Stimulated activated naive B cell treated with anti-CD40 and anti-IgM and Interleukin-4, amounts not matched to agents 10 μg/mL and 1 μg/mL and 100 μg/mL, for 72 hours (primary cell): ENCODE measurements at places on chromosomes 12 and 14.

DNA sequence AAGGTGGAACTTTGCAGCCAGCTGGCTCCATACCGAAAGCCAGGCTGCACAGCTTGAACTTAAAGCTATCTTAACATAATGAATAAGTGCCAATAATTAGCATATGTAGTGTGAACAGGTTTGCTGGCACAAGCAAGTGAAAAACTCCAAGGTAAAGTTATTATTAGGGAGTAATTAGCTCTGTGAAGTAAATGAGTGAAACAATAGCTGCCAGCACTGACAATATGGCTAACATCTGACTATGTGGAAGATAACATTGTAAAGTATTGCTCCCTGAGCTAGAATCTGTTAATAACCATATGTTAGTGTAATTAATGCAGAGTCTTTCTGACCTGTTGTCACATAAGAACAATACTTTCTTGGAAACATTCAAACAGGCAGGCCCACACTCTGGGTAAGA, 246.4 kb downstream of the SOX5 start:
- no peak for DNase-seq

DNA sequence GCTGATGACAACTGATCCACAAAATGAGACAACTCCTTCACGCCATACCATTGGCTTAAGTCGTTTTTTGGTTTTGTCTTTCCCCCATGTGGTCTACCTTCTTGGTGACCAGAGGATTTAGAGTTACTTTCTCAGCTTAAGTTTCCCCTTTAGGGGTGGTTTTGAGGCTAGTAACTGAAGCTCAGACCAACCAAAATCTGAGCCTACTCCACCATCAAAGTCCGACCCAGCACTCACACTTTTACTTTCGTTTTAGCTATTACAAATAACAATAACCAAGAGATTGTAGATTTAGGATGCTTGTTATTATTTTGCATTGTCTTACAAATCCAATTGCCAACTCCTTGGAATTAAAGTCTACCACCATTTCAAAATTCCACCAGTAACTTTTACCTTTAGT, 130.6 kb upstream of the MDM1 start:
- no peak for DNase-seq

GRCh38 chr14:26596543-26597061, 1.2 kb downstream of the NOVA1 start:
- no peak for DNase-seq

- DNase-seq, result no peak
Measured at GRCh38 chr12:64452559-64453329, 824 bp downstream of the TBK1 start.

- DNase-seq, result no peak
Measured at GRCh38 chr14:69682621-69683263, 71.3 kb downstream of the SUSD6 start.

DNA sequence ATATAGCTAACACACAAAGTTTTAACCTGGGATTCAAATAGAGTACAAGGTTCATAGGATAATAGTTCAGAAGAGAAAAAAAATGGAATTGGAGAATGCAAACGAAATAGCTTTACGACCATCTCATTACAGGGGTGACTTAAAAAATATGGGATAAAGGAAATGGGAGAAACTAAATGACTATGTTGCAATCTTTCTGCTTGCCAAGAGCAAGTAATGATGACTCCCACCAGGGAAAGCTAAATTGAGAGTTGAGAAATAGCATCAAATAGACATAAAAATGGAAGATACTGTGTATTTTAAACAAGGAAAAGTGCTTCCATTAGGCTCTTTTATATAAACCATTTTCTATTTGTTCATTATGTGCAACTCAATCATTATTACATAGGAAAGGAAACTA, 155.7 kb upstream of the ATXN7L3B start:
- no peak for DNase-seq

DNA sequence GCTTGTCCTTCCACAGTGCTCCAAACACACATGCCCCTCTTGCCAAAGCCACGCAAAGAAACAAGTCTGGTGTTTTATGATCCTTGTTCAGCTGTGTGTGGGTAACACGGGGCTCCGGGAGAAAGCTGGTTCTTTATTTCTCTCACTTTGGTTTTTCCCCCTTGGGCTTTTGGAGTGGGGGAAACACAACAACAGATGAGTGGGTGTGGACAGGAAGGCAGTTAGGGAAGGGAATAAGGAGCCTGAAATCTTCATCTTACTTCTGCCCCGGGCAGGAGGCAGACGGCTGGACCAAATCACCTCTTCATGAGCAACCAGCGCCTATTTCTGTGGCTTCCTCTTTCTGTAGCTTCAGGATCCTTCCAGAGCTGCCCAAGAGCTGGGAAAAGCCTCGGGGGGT, 218.5 kb downstream of the PHETA1 start:
- DNase-seq, result no peak

DNA sequence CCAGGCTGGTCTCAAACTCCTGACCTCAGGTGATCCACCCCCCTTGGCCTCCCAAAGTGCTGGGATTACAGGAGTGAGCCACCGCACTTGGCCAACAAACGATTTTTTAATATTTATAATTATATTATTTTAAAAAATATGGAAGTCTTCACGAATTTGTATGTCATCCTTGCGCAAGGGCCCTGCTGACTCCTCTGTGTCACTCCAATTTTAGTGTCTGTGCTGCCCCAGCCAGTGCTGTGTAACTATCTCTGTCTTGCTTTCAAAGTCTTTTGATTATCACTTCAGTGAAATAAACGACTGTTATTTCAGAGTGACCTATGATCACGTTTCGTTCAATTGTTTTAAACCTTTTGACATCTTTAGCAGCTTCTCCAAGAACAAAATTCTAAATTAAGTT, 13.1 kb upstream of the MMP17 start:
- no peak for DNase-seq

DNA sequence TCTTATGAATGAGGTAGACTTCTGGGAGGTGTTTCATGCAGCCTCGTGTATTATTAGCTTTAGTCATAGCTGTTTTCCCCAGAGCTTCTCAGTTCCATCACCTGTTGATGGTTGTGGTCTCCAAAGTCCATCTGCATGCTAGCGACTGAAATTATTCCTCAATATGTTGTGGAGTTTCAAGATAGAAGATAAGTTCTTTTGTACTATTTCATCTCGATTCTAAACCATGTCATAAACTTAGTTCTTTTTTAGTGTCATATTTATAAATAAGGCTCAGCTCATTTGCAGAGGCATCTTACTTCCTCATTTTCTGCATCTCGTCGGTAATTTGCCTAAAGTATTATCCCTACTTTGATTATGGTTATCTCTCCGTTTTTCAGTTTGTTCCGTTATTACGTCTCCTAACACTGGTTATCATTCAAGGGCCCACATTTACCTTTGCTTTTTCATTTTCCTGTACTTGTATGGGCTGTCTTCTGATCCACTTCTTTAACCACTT, 119.1 kb downstream of the ITPR2 start:
- DNase-seq, result no peak

GRCh38 chr12:6059860-6060565, 64.5 kb downstream of the VWF start:
- DNase-seq, result no peak
